ENCODE measurements at places on chromosomes 6 and 20.

DNA sequence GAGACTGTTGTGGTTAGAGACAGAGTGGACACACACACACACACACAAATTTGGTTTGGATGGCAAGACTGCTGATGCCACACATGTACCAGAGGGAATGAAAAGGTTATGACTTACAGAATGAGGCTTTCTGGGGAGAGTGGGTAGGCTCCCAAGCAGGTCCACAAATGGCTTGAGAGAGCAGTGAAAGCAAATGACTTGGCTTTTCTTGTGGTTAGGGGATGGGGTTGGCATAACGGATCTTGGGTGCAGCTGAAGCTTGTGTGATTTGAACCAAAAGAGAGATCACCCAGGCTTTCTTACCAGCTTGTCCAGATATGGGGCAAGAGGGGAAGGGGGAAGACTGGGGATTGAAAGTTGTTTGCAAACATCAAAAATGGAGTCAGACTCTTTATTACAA, 73.9 kb upstream of the OLIG3 start:
- DNase-seq: no peak

- no peak for DNase-seq
Observed at GRCh38 chr6:34919651-34920050, 30.6 kb downstream of the ANKS1A start.

GRCh38 chr6:73585566-73586415, 65.0 kb upstream of the EEF1A1 start:
- DNase-seq: no peak

- DNase-seq: no peak
Observed at GRCh38 chr6:5592886-5593519, 331.7 kb downstream of the FARS2 start.

GRCh38 chr6:12749531-12750379, 33.2 kb downstream of the PHACTR1 start:
- no peak for DNase-seq

GRCh38 chr6:13407709-13408695, 79.4 kb downstream of the GFOD1 start:
- no peak for DNase-seq

DNA sequence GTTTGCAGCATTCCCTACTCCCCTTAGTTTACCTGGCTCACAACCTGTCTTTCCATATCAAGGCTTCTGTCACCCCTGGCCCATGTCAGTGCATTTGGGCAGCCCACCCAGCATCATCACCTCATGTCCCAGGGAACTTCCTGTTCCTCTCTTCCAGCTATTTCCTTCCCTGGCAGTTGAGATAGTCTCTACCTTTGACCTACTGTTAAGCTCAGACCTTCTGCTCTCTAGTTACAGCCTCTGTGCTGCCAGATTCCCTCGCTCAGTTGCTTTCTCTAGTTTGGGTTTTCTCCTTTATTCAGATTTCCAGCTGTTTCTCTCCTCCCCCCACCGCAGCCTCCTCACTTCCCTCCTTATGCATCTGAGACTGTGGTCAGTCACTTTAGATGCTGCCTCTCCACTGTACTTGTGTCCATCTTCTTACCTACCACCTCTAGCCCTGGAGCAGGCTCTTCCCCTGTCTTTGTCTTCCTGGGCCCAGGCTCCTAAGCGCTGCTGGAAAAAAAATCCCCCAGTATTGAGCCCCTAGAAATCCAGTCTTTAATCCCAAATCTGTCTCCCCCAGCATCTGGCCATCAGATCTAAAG, 16.3 kb downstream of the PTPN1 start:
- no peak for DNase-seq

DNA sequence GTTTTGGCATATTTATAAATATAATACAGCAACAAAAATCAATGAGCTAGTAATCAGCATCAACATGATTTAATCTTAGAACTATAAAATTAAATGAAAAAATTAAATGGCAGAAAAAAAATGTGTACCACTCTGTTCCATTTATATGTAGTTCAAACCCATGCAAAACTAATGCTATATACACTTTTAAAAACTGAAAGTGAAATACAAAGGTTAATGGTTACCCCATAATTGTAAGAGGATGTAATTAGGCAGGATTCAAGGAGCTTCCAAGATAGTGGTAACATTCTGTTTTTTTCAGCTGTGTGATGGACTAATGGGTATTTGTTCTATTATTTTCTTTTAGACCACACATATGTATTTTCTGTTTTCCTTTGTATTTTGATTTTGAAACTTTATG, 492.1 kb downstream of the UTRN start:
- DNase-seq: no peak

- DNase-seq: no peak
Observed at GRCh38 chr6:149107520-149107919, 210.0 kb upstream of the TAB2 start.

GRCh38 chr6:7267466-7268091, 45.4 kb downstream of the SSR1 start:
- DNase-seq: no peak

DNA sequence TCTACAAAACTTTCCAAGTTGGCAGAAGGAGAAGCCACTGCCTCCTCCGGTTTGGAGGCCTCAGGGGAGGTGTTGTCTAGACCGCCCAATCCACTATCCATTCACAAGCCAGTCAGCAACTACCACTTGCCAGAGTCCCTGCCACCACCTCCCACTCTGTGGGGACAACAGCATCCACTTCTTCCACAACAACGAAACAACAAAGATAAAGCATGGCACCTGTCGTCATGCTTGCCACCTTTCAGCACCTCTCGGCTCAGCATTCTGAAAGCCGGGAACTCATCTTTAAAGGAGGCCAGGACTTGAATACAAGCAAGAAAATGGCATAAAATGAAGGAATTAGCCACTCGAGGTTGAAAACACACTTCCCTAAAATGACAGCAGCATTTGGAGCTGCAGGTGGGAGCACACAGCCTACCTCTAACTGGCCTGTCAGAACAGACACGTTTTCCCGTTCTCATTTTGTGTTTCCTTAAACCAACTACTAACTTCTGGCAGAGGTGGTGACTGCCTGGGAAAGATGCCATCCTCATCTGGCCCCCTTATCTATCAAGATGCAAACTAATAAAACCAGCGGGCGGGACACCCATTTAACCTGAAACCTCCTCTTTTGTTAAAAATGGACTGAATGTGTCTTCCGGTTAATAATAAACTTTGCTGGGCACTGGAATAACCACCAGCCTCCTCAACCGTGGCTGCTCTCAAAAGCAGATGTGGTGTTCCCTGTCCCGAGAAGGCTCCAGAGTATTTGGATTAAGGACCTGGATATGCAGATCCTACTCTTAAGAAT, 21.7 kb downstream of the YTHDF1 start:
- no peak for DNase-seq

DNA sequence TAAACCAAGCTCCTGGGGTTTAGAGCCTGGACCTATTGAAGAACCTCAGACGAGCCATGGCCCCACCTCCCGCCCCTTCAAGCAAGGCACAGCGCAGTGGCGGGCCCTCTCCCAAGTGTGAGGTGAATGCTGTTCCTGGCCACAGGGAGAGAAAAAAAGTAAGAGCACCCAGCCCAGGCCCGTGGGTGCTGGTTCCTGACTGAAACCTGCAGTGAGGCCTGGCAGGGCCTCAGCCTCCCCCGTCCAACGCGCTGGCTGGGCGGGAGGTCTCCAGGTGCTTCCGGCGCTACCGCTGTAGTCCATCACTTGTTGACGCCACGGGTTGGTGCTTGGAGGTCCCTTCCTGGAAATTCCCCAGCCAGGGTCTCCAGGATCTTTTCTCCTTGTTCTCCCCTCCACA, 5.5 kb upstream of the FAM83C start:
- no peak for DNase-seq

- no peak for DNase-seq
Observed at GRCh38 chr20:47300071-47300470, 56.4 kb downstream of the ZMYND8 start.

DNA sequence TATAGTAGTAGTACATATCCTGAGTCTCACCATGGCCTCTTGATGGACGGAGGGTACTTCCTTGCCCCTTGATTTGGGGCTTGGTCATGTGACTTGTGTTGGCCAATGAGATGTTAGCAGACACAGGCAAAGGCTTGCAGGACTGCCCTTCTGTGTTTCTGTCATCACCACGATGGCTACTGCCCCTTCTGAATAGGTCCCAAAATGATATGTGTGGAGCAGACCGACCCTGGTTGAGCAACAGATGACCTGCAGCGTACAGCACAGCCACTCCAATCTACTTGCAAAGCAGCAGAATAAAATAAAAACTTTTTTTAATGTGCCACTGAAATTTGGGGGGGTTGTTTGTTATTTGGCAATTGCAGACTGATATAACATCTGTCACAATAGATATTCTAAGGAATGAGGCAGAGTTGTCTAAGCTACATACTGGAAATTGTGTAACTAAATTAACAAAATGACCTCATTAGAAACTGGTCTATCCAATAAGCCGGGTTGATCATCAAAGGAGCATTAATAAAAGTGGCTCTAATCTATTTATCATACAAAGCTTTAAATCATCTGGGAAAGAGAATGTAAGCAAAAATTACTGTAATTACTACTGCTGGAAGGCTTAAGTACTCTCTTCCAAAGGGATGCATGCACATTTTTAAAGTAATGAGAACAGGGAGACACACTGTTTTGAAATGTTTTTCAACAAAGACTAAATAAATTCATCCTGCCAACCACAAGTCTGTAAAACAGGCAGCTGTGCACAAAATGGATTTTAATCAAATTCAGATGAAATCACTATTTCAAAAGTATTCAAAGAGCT, 209.5 kb downstream of the KIF16B start:
- DNase-seq: no peak

GRCh38 chr20:1287306-1287705, 21.2 kb downstream of the SNPH start:
- no peak for DNase-seq

GRCh38 chr6:130105996-130106704, 87.8 kb downstream of the L3MBTL3 start:
- no peak for DNase-seq

DNA sequence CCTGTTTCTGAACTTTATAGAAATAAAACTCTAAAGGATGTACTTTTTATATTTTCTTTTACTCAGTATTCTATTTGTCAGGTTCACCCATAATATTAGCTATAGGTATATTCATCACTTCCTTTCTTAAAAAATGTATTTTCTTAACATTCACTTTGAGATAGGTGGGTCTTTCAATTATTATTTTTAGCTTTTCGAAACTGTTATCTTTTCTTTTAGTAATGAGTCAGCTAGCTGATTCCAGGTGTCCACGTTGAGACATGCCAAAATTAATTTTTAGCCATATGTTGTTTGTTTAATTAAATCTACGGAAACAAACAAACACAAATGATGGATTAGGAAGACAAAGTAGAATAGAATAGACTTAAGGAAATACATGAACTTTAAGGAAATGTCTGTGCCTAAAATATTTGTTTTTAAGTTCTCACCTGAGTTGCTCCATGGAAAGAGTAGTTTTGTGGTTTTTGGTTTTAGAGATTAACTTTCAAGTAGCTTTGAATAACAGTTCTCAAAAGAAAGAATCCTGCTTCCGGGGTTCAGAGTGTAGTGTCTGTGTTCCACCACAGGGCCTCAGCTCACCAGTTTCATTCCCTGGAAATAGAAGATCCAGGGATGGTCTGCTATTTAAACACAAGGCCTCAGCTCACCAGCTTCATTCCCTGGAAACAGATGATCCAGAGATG, 435.0 kb downstream of the HAO1 start:
- no peak for DNase-seq

Measured in T-helper 17 cell (primary cell).